Caki2 (cell line): ENCODE measurements at places on chromosomes 1 and 21. TPM values are rescaled to one million over a fixed set of nuclear protein-coding genes. Genes with fewer than 3 reads are reported as not detected.

DNA sequence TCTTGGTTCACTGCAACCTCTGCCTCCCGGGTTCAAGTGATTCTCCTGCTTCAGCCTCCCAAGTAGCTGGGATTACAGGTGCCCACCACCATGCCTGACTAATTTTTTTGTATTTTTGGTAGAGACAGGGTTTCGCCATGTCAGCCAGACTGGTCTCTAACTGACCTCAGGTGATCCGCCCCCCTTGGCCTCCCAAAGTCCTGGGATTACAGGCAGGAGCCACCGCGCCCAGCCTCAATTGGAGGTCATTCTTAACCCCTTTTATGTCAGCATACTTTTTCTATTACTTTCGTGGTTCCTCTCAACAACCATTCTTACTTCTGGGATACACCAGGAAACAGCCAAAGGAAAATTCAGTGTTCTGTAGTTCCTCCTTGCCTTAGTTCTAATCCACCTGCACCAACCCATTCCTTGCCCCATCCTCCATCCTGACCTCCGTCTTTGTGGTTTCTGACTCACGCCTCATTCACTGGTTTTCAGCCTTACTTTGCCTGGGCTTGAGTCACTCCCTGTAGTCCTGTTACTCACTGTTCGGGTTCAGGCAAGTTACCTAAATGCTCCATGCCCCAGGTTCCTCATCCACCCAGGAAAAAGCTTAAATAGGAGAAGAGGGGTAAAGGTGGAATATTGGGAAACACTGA lies 12.9 kb upstream of the BCL10 start:
- DNase-seq: peak; percentile 82

- no peak for DNase-seq
Measured at GRCh38 chr1:36481771-36482723, 666 bp downstream of the CSF3R start.

GRCh38 chr1:145751491-145752037 lies 32.3 kb downstream of the CD160 start:
- peak; percentile 22 for DNase-seq

- no peak for DNase-seq
Measured at GRCh38 chr1:69987881-69988280, 217.5 kb downstream of the LRRC40 start.

- no peak for DNase-seq
Measured at GRCh38 chr1:102241431-102242338, 245.0 kb upstream of the OLFM3 start.

GRCh38 chr21:16773206-16773605 lies 739.6 kb upstream of the CXADR start:
- no peak for DNase-seq

DNA sequence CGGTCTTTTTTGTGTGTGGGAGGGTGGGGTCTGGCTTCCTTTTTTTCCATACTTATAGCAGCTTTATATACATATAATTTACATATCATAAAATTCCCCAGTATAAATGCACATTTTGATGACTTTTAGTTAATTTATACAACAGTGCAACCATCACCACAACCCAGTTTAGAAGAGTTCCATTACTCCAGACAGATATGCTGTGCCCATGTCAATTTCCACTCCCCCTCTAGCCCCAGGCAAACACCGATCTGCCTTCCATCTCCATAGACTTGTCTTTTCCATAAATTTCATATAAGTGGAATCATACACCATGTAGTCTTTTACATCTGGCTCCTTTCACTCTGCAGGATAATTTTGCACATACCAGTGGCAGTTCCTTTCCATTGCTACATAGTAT lies 139.2 kb upstream of the SYT6 start:
- DNase-seq: no peak

DNA sequence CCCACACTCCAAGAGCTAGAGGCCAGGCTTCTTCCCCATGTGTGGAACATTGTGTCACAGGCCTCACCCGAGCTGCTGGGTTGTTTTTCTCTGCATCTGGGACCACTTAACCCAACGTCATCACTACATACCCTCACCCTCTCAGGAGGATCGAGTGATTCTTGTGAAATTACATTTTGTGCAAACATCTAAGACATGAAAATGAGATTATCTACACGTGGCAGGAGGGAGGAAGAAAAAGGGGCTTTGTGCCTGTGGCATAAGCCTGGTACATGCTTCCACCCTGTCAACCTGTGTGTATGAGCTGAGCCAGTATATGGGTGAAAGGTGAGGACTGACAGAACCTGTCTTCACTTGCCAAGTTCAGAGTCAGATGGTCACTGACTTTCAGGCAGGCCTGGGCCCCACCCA lies 1.6 kb downstream of the CPT2 start:
- DNase-seq: no peak

DNA sequence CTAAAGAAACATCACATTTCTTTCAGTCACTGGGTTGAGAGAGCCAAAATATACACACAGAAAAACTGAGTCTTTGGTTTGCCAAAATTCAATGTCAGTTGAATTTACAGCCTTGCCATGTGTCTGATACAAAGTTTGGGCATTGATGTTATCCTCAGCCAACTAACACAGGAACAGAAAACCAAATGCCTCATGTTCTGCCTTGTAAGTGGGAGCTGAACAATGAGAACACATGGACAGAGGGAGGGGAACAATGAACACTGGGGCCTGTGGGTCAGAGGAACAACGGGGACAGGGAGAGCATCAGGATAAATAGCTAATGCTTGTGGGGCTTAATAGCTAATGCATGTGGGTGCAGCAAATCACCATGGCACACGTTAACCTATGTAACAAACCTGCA lies 39.6 kb upstream of the C21orf91 start:
- no peak for DNase-seq

- no peak for DNase-seq
Measured at GRCh38 chr1:41613689-41614574, 129.4 kb upstream of the EDN2 start.

GRCh38 chr1:78004719-78005447 lies at the start of gene DNAJB4:
Gene DNAJB4, plus strand, starts transcription at chr1:78004939. Its CDS starts 172 bp downstream, at chr1:78005111.
- DNase-seq: peak; percentile 91

- DNase-seq: no peak
Measured at GRCh38 chr1:25811384-25812082, 8.2 kb upstream of the MTFR1L start.

- DNase-seq: no peak
Measured at GRCh38 chr1:65355031-65355712, 45.8 kb downstream of the DNAJC6 start.

GRCh38 chr21:41760411-41760810 lies 6.4 kb downstream of the RIPK4 start:
- DNase-seq: no peak

DNA sequence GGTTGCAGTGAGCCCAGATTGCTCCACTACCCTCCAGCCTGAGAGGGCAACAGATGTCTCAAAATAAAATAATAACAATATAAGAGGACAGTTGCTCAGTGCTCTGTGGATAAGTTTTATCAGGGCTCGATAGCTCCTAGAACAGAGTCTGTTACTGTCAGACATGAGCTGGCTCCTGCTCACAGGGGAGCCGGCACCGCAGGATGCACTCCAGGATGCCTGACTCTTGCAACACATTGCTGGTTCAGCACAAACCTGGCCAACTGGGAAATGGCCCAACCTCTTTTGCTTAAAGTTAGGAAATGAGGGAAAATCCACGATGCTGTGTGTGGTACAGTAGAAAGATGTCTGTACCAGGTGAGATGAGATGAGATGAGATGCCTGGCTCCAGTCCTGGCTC lies 5.8 kb upstream of the CTSE start:
- no peak for DNase-seq

DNA sequence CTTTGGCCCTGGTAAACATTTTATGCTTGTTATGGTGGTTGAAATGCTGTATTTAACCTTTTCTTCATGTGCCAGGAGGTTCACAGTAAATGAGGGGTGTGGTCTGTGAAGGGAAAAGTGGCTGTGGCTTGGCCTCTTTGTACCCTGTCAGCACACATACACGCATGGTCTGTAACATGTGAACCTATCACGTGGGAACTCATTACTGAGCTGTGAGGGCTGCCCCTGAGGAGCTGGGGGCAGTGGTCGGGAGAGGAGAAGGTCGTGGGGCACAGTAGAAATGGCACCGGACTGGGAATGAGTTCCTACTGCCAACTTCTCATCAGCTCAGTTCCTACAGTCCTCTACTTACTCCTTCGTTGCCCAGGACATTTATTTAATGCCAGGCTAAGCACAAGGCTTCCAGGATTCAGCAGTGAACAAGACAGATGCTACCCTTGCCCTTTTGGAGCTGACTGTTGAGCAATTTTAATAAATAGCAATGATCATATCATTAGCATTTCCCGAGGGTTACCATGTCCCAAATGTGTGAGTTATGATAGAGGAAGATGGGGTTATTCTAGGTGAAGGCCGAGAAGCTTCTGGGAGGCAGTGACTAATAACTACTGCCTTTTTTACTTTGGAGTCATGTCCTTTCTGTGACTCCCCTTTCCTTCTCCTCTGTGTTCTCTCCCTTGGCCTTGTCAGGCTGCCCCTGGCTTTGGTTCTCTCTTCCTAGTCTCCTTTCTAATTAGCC lies 38.8 kb downstream of the DDR2 start:
- DNase-seq: no peak

AADACL3 gene
- not detected in 2 replicates for total RNA-seq

LCE1E gene
- not detected in 2 replicates for total RNA-seq

ERRFI1 gene
- total RNA-seq: 31.9 and 45.3 TPM in 2 replicates

ARHGEF10L gene
- total RNA-seq: 23.1 and 31.0 TPM in 2 replicates

C1orf52 gene
- 8.0 and 32.7 TPM in 2 replicates for total RNA-seq

TGFB2 gene
- total RNA-seq: 17.2 and 21.8 TPM in 2 replicates

DPT gene
- total RNA-seq: not detected in 2 replicates

LCE2B gene
- not detected in 2 replicates for total RNA-seq

SLC1A7 gene
- not detected in 2 replicates for total RNA-seq

SMIM1 gene
- total RNA-seq: 29.9 and 66.4 TPM in 2 replicates

CRP gene
- not detected in 2 replicates for total RNA-seq

KLF17 gene
- not detected in 2 replicates for total RNA-seq

UAP1 gene
- total RNA-seq: 39.4 and 46.9 TPM in 2 replicates
